ENCODE measurements at places on chromosomes 11 and 22. TPM values are rescaled to one million over a fixed set of nuclear protein-coding genes. Genes with fewer than 3 reads are reported as not detected.

Gene OR4A47
- not detected for total RNA-seq

DNA sequence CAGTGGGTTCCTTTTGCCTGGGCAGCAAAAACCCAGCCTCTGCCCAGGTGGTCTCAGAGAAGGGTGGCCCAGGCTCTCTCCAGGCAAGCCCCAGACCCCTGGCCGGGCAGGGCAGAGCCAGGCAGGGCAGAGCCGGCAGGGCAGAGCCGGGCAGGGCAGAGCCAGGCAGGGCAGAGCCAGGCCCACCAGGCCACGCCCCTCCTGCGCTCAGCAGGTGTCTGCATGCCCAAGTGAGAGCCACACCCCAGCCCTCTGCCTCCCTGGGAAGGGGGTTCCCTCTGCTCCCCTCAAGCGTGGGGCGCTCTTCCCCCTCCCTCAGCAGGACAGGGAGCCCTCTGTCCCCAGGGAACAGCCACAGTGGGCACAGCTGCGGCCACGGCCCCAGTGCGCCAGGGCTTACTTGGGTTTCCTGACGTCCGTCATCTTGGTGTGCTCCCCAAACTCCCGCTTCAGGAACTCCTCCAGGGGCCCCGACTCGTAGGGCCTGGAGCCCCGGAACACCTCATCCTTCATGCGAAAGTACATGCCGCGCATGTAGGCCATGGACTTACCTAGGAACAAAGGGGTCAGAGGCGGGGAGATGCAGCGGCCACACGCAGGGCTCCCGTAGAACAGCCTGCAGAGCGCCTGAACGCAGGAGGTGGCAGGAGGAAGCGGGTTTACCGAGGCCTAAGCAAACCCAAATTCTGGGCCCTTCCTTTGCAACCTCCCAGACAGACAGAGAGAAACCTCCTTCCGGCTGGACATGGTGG, 10.1 kb upstream of the BAIAP2L2 start:
- no peaks in the 10 kb centered on the region for H3K27me3 ChIP-seq
- no peaks in the 10 kb centered on the region for H3K36me3 ChIP-seq
- H3K27ac ChIP-seq, result no peak overlapping the region
- H3K4me3 ChIP-seq, result no peak overlapping the region
- peaks cover 3% of the 10 kb centered on the region for H3K4me1 ChIP-seq
- no peak for DNase-seq

Gene FOLR1
- 6.7 TPM for total RNA-seq

Gene SLC22A8
- total RNA-seq, result 0.85 TPM

- H3K4me1 ChIP-seq, result peaks cover 9% of the 10 kb centered on the region
- no peak overlapping the region for H3K27ac ChIP-seq
- H3K4me3 ChIP-seq, result no peak overlapping the region
- peaks cover 12% of the 10 kb centered on the region for H3K27me3 ChIP-seq
These were observed 48.4 kb downstream of the INSC start for GRCh38 chr11:15163136-15163535.

- peak overlapping the region; percentile 65 for H3K27ac ChIP-seq
- no peak for DNase-seq
- H3K4me3 ChIP-seq, result no peak overlapping the region
- H3K36me3 ChIP-seq, result no peaks in the 10 kb centered on the region
- H3K4me1 ChIP-seq, result peaks cover 13% of the 10 kb centered on the region
These were observed 143.9 kb downstream of the INSC start for GRCh38 chr11:15258433-15259165.

Measured in type B pancreatic cell (in vitro differentiated cells).